ENCODE measurements at places on chromosomes 7 and 10. TPM values are rescaled to one million over a fixed set of nuclear protein-coding genes. Genes with fewer than 3 reads are reported as not detected.

Gene AKR1C2
- total RNA-seq: not detected

Gene POLR2J2
- 13.2 TPM for total RNA-seq

Gene LRRC4
- 39.6 TPM for total RNA-seq

DNA sequence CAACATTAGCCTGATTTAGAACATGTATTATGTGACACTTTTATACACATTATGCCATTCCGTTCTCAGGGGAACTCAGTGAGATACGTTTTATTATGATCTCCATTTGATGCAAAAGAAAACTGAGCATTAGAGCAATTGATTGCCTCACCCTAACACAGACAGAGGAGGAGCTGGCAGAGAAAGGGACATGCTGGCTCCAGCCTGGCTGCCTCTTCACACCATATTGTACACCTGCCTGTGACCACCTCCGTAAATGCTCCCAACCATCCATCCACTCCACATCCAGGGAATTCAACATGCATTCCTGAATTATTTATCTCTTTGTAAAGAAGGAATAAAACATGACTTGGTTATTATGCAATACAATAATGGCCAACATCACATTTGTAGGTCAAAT, 195.0 kb upstream of the STK17A start:
- no peak for DNase-seq

DNA sequence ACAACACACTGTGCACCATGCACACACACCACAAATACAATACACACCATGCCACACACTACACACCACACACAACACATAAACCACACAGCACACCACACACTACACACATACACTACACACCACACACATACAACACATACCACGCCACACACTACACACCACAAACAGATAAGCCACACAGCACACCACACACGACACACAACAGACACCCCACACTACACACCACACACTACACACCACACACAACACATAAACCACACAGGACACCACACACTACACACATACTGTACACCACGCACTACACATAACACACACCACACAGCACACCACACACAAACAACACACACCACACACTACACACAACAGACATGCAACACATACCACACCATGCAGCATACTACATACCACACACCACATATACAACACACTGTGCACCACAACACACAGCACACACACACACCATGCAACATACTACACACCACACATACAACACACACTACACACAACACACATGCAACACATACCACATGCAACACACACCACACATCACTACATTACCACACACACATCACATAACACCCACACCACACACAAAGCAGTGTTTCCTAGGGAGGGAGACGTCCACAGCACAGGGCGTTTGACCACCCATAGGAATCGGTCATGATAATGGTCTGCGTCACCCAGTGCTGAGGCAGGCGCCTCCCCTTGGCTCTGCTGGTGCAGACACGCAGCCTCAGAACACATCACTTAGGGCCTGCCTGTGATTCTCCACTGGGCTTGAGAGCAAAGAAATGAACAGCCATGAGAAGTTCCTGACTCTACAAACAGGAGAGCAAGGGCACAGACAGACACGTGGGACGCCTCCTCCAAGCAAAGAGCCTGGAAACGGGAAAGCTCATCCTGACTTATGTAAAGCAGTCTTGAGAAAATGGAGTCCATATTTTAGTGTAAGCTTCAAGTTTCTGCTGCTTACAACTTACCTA, 458.3 kb downstream of the PTPRN2 start:
- DNase-seq: no peak

GRCh38 chr10:21584834-21585530, 51.0 kb downstream of the MLLT10 start:
- no peak for DNase-seq

DNA sequence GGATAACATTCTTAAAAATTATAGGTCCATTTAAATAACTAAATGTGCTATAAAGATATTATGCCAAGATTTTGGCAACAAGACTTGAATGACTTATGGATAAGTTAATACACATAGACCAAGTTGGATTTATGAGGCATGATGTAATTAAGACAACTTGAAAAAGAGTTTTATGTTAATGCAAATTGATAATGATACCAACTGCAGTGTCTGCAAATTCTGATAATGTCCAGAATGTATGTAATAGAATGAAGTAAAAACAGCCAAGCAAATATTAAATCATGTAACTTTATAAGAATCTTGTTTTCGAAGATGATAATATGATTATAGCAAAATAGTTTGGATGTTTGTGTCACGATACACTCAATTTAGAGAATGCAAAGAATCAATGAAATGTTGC, 868.3 kb downstream of the DNAJB9 start:
- no peak for DNase-seq

GRCh38 chr10:34200355-34200901, 614.7 kb downstream of the PARD3 start:
- no peak for DNase-seq

- DNase-seq: no peak
Observed at GRCh38 chr10:86938260-86938659, 19.2 kb downstream of the MMRN2 start.
